ENCODE measurements at places on chromosomes 2 and 18. TPM values are rescaled to one million over a fixed set of nuclear protein-coding genes. Genes with fewer than 3 reads are reported as not detected.
A peak's percentile ranks its signal among the peaks of the same experiment; 100 is the strongest.

- no peak overlapping the region for H3K27ac ChIP-seq
- H3K4me1 ChIP-seq = no peaks in the 10 kb centered on the region
- H3K36me3 ChIP-seq = peaks cover 39% of the 10 kb centered on the region
Measured at GRCh38 chr2:239136762-239137161, 264.1 kb downstream of the HDAC4 start.

DNA sequence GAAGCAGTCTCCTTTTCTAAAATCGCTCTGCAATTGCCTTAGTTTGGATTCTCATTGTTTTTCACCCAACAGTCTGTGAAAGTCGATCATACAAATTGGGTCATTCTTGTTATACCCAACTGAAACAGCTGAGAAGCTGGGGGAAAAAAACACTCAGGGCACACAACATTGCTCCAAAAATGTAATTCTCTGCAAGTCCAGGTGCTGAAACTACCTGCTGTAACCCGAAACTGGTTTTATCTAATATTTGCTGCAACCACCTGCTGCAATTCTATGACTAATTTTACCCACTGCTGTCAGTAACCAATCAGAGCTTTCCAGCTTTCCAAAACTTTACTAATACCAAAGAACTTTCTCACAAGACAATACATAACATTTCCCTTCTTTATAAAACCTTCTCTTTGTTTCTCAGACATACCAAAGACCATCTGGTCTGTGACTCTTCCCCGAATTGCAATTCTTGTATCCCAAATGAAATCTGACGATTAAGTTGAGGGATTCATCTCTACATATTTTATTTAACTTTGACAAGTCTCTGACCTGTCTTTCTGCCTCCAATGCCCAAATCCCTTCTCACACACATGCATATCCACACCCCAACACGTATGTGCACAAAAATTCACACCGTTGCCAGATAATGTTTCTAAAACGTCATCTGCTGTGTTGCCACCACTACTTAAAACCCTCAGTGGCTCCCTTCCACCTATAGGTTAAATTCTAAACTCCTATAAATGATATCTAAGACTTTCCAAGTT, 198.3 kb downstream of the PIEZO2 start:
- peak overlapping the region; percentile 38 for H3K27ac ChIP-seq
- H3K4me1 ChIP-seq = peaks cover 17% of the 10 kb centered on the region
- DNase-seq = no peak
- no peak overlapping the region for H3K4me3 ChIP-seq
- peaks cover 11% of the 10 kb centered on the region for H3K36me3 ChIP-seq
- no peaks in the 10 kb centered on the region for H3K27me3 ChIP-seq

DNA sequence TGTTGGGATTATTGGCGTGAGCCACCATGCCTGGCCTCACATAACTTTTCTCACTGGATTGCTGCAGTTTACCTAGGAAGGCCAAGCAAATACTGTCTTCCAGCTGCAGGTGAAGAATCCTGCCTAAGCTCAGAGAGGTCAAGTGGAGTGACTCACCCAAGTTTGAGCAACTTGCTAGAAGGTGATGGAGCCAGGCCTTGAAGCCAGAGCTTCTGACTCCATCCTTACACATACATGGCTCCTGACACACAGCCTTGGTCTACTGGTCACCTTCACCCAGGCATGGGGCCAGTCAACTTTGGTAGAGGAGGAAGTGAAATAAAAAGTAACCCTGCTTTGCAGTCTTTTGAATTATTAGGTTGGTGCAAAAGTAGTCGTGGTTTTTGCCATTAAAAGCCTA, 93.5 kb downstream of the VWA3B start:
- H3K27me3 ChIP-seq = peaks cover 3% of the 10 kb centered on the region
- no peaks in the 10 kb centered on the region for H3K36me3 ChIP-seq
- H3K4me3 ChIP-seq = no peak overlapping the region

Gene STPG4
- total RNA-seq = not detected

Gene KCNG2
- 0.34 TPM for total RNA-seq

GRCh38 chr2:238382381-238382781, 44.3 kb upstream of the ASB1 start:
- H3K4me1 ChIP-seq = peaks cover 19% of the 10 kb centered on the region
- no peak overlapping the region for H3K27ac ChIP-seq
- no peaks in the 10 kb centered on the region for H3K27me3 ChIP-seq
- no peak for DNase-seq

GRCh38 chr2:20616341-20616871, 34.5 kb downstream of the HS1BP3 start:
- peaks cover 35% of the 10 kb centered on the region for H3K4me1 ChIP-seq
- no peaks in the 10 kb centered on the region for H3K27me3 ChIP-seq
- no peak for DNase-seq
- no peaks in the 10 kb centered on the region for H3K36me3 ChIP-seq

Measured in WTC11 (cell line).